Sigmoid colon (tissue), 7 donors: ENCODE measurements at places on chromosomes 1 and 21. TPM values are rescaled to one million over a fixed set of nuclear protein-coding genes. Genes with fewer than 3 reads are reported as not detected.

DNA sequence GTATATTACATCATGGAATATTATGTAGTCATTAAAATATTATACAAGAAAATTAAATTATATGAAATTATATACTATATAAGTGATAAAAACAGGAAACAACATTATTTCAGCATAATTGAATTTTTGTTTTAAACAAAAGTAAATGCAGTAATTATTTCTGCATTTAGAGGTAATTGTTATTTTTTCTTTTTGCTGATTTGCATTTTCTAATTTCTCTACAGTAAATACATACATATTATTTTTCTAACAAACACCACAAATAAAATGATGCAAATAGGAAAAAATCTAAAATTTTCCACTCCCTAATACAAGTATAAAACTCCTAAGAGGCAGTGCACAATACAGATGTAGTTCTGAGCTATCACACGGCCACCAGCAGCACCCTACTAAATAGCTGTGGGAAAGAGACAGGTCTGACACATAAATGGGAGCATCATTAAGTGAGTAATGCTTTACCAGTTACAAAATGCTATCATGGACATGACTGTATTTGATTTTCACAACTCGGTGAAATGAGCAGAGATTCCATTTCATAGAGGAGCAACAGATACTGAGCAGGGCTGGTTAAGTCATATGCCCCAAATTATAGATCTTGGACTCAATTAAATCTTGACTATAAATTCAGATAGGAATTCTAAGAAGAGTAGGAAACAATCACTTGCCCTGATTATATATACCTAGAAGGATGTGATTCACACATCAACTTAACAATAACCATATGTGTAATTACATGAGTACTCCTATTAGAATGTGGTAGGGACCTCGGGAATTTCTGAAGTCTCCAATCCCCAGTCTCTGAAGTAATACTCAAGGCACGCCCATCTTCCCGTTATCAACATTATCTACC, 49.0 kb downstream of the NRIP1 start:
- H3K36me3 ChIP-seq: no peaks in the 10 kb centered on the region
- no peak overlapping the region for H3K4me3 ChIP-seq
- H3K27ac ChIP-seq: no peak overlapping the region
- no peak for DNase-seq
- H3K27me3 ChIP-seq: no peaks in the 10 kb centered on the region

DNA sequence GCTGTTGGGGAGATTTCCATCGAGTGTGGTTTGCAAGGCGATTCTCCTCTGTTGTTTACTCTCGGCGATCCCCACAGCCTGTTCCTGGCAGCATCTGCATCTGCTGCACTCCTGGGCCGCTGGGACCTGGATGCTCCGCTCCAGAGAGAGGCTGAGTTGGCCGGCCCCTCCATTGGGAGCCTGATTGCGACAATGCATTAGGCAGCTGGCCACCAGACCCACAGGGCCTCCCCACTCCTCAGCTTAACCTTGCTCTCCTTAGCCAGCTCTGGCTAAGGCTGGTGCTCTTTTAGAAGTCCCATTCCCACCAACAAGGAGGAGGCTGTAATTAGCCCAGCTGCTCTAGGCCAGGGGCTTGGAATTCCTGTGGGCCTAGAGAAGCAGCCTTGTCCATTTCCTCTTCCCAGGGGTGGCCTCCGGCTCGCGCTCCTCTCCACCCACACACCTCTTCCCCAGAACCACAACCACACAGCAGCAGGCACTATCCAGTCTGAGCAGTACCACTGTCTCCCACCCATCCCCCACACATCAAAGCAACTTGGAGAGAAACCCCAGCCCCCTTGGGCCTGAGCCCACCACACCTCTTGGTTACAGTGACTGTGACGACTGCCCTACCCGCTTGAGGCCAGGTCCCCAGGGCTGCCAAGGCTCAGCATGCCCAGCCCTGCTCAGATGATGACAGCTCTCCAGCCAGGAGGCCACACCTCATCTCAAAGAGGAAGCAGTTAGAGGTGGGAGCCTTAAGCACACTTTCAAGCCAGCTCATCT, 193.8 kb upstream of the EDN2 start:
- no peaks in the 10 kb centered on the region for H3K4me1 ChIP-seq
- no peaks in the 10 kb centered on the region for H3K36me3 ChIP-seq
- H3K4me3 ChIP-seq: no peak overlapping the region
- H3K27ac ChIP-seq: no peak overlapping the region
- DNase-seq: peak; percentile 87

The FAM72D gene
- polyA plus RNA-seq: not detected

The UTS2 gene
- 0.20 TPM for polyA plus RNA-seq

DNA sequence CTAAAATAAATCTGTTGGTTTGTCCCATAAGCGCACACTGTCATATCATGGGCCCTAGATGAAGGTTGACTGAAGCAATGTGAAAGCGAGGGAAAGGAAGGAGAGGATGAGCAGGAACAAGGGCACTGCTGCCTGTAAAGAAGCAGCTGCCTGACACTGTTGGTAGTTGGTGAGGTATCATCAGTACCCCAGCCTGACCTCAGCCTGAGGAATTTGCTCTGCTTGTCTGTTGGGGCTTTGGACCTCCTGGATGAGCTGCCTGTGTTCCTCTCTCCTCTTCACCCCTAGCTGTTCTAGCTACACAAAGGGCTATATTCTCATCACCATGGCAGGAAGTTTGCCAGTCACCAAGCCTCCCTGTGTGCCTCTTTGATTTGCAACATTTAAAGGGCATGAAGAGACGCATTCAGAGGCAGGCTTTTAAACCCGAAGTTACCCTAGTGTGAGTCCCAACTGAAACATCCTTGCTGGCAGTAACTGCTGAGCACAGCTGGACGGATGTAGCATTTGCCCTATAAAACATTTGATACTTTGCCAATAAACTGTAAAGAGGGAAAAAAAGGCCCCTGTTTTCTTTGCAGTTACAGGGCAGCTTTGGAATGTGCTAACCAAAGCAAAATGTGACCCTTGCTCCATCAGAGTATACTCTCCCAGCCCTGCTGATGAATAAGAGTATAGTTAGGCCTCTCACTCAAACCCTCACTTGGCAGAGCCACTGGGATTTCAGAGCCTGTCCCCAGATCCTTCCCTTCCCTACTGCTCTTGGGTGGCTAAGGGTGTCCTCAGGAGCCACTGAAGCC, 22.2 kb upstream of the SPATA6 start:
- peaks cover 14% of the 10 kb centered on the region for H3K4me1 ChIP-seq
- no peaks in the 10 kb centered on the region for H3K27me3 ChIP-seq
- H3K27ac ChIP-seq: peak overlapping the region; percentile 39
- no peaks in the 10 kb centered on the region for H3K36me3 ChIP-seq
- peak; percentile 67 for DNase-seq

The ASCL5 gene
- 0.06 TPM for polyA plus RNA-seq

- no peak for DNase-seq
- no peaks in the 10 kb centered on the region for H3K4me1 ChIP-seq
- no peak overlapping the region for H3K27ac ChIP-seq
- no peaks in the 10 kb centered on the region for H3K36me3 ChIP-seq
- no peaks in the 10 kb centered on the region for H3K27me3 ChIP-seq
Observed at GRCh38 chr1:234260578-234260977, 112.7 kb upstream of the COA6 start.

The FMO5 gene
- polyA plus RNA-seq: 10.2 TPM

GRCh38 chr1:21623410-21623961, 45.7 kb downstream of the RAP1GAP start:
- DNase-seq: no peak
- H3K36me3 ChIP-seq: no peaks in the 10 kb centered on the region
- peaks cover 28% of the 10 kb centered on the region for H3K27me3 ChIP-seq
- no peaks in the 10 kb centered on the region for H3K4me1 ChIP-seq

The CYP4Z1 gene
- not detected for polyA plus RNA-seq

The LCK gene
- 37.3 TPM for polyA plus RNA-seq

DNA sequence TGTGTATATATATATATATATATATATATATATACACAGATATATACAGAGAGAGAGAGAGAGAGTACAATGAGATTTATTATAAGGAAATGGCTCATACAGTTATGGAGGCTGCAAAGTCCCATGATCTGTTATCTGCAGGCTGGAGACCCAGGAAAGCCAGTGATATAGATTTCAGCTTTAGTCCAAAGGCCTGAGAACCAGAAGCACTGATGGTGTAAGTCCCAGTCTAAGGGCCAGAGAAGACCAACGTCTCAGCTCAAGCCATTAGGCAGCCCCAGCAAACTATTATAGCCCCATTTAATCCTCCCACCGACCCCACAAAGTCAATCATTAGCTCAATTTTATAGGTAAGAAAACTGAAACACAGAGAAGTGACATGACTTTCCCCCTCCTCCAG, 35.0 kb upstream of the HPDL start:
- H3K36me3 ChIP-seq: no peaks in the 10 kb centered on the region
- no peak overlapping the region for H3K4me3 ChIP-seq
- no peaks in the 10 kb centered on the region for H3K27me3 ChIP-seq
- no peak for DNase-seq
- H3K27ac ChIP-seq: no peak overlapping the region

The GLIS1 gene
- polyA plus RNA-seq: not detected

GRCh38 chr1:12556368-12556930, 61.6 kb downstream of the DHRS3 start:
- H3K27ac ChIP-seq: peak overlapping the region; percentile 92
- H3K36me3 ChIP-seq: no peaks in the 10 kb centered on the region
- no peak overlapping the region for H3K4me3 ChIP-seq
- peak; percentile 91 for DNase-seq
- H3K4me1 ChIP-seq: peaks cover 68% of the 10 kb centered on the region

- no peaks in the 10 kb centered on the region for H3K27me3 ChIP-seq
- peak overlapping the region; percentile 89 for H3K27ac ChIP-seq
- DNase-seq: no peak
- no peaks in the 10 kb centered on the region for H3K36me3 ChIP-seq
- H3K4me1 ChIP-seq: no peaks in the 10 kb centered on the region
- peak overlapping the region; percentile 94 for H3K4me3 ChIP-seq
Observed at GRCh38 chr1:247111259-247111699, 7.1 kb upstream of the ZNF669 start.

The IL22RA1 gene
- polyA plus RNA-seq: 11.8 TPM

GRCh38 chr1:179105393-179105792, 23.5 kb downstream of the TOR3A start:
- H3K36me3 ChIP-seq: peaks cover 27% of the 10 kb centered on the region
- no peaks in the 10 kb centered on the region for H3K27me3 ChIP-seq
- no peak overlapping the region for H3K4me3 ChIP-seq

- no peaks in the 10 kb centered on the region for H3K4me1 ChIP-seq
- no peaks in the 10 kb centered on the region for H3K27me3 ChIP-seq
- H3K36me3 ChIP-seq: no peaks in the 10 kb centered on the region
- H3K4me3 ChIP-seq: no peak overlapping the region
Observed at GRCh38 chr1:109149874-109150601, 36.1 kb downstream of the ELAPOR1 start.

- no peaks in the 10 kb centered on the region for H3K27me3 ChIP-seq
- DNase-seq: no peak
- H3K36me3 ChIP-seq: no peaks in the 10 kb centered on the region
- no peak overlapping the region for H3K4me3 ChIP-seq
- no peaks in the 10 kb centered on the region for H3K4me1 ChIP-seq
- no peak overlapping the region for H3K27ac ChIP-seq
Observed at GRCh38 chr1:79781261-79781660, 774.7 kb upstream of the ADGRL4 start.

The TMOD4 gene
- polyA plus RNA-seq: 2.1 TPM

The SPRR2A gene
- polyA plus RNA-seq: 0.42 TPM

GRCh38 chr1:116405241-116406135, 32.4 kb downstream of the ATP1A1 start:
- no peak for DNase-seq
- peaks cover 54% of the 10 kb centered on the region for H3K36me3 ChIP-seq
- H3K27ac ChIP-seq: no peak overlapping the region
- H3K4me3 ChIP-seq: no peak overlapping the region
- no peaks in the 10 kb centered on the region for H3K4me1 ChIP-seq

- no peaks in the 10 kb centered on the region for H3K36me3 ChIP-seq
- H3K4me3 ChIP-seq: no peak overlapping the region
- H3K4me1 ChIP-seq: no peaks in the 10 kb centered on the region
- H3K27me3 ChIP-seq: no peaks in the 10 kb centered on the region
Observed at GRCh38 chr1:161885003-161885402, 118.9 kb downstream of the ATF6 start.

The OR2M2 gene
- polyA plus RNA-seq: not detected

DNA sequence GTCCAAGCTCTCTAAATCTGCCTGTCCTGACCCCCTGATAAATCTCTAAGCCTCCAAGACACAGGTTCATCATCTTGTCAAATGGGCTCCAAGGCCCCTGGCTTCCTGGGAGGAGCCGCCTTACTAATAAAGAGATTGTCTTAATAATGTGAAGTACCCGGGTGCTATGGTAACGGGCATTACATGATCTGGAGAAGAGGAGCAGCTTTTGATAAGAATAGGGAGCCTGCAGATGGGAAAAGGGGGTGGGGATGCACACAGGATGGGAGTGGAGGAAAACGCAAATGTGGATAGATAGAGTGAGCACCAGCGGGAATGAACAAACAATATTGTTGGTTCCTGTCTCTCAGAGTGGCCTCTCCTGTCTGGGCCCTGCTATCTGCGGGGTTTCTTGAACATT, 11.9 kb upstream of the RXRG start:
- no peak overlapping the region for H3K27ac ChIP-seq
- H3K27me3 ChIP-seq: no peaks in the 10 kb centered on the region
- no peak overlapping the region for H3K4me3 ChIP-seq
- H3K4me1 ChIP-seq: no peaks in the 10 kb centered on the region
- no peak for DNase-seq

The CR1L gene
- not detected for polyA plus RNA-seq

GRCh38 chr1:71101839-71102376, 21.1 kb upstream of the ZRANB2 start:
- no peaks in the 10 kb centered on the region for H3K36me3 ChIP-seq
- H3K27ac ChIP-seq: no peak overlapping the region
- DNase-seq: no peak
- H3K27me3 ChIP-seq: no peaks in the 10 kb centered on the region
- no peak overlapping the region for H3K4me3 ChIP-seq
- no peaks in the 10 kb centered on the region for H3K4me1 ChIP-seq

- H3K27me3 ChIP-seq: no peaks in the 10 kb centered on the region
- H3K4me1 ChIP-seq: peaks cover 14% of the 10 kb centered on the region
- H3K4me3 ChIP-seq: no peak overlapping the region
- DNase-seq: peak; percentile 76
Observed at GRCh38 chr1:54645806-54646676, 4.5 kb downstream of the MROH7 start.

DNA sequence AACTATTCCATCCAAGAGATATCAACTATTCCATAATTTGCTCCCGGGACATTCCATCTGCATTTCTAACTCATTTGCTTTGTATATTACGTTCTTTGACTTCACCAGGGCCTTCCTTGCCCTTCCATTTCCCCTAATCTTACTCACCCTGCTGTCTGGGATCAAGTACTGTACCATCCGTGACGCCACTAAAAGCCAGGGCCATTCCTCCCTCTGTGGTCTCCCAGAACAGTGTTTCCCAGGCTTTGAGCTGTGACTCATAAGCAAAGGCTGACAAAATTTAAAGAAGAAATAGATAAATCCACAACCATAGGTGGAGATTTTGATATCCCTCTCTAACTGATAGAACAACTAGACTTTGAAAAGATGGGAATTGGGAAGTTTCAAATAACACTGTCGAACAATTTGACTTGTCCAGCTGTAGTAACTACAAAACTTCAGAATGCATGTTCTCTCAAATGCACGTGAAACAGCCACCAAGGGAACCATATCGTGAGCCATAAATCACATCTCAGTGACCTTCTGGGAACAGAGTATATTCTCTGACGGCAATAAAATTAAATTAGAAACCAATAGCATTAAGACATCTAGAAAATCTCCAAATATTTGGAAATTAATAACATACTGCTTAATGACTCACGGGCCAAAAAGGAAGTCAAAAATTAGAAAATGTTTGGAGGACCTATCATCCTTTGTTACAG, 501.0 kb downstream of the SETD4 start:
- H3K27me3 ChIP-seq: no peaks in the 10 kb centered on the region
- DNase-seq: no peak
- H3K27ac ChIP-seq: no peak overlapping the region
- H3K36me3 ChIP-seq: no peaks in the 10 kb centered on the region
- no peaks in the 10 kb centered on the region for H3K4me1 ChIP-seq
- no peak overlapping the region for H3K4me3 ChIP-seq
